Foreskin keratinocyte (primary cell): ENCODE measurements at places on chromosomes 3 and 15.
A peak's percentile ranks its signal among the peaks of the same experiment; 100 is the strongest.

DNA sequence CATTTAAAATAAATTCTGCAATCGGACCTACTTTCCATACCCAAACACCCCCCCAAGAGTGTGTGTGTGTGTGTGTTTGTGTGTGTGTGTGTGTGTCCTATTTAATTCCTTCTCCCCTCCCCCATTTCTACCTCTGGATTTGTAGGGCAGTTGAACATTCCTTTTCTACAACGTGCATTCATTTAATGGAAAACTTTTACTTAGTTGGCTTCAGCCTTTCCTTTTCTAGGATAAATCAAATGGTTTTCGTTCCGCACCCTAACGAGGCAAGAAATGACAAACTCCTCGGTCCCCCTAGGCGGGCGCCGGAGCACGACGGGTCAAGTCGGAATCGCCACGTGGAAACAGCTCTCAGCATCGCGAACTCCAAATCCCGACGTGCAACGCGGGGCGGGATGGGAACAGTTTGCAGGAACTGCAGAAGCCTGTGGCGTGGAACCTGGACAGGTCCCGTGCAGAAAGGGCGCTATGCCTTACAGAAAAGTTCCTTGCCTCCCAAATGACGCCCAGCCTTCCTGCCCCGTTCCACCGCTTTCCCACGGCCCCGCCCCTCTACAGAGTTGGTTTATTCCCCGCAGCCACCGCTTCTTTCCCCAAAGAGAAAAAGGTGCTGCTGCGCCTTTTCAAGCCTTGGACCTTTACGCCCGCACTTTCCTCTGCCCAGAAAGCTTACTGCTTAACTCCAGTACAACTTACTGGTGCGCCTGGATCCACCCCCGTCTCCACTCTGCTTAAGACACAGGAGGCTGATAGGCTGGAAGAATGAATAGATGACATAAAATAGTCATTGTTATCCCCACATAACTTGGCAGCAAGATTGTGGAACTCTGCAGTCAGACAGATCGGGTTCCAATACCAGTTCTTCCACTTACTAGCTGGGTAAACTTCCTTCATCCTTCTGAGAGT lies 1.1 kb upstream of the EIF2B5 start:
- peak; percentile 79 for DNase-seq

GRCh38 chr15:83113881-83114674 lies 6.6 kb downstream of the TM6SF1 start:
- no peak for DNase-seq

- peak; percentile 51 for DNase-seq
Observed at GRCh38 chr3:108153451-108153981, 62.7 kb upstream of the CD47 start.

- DNase-seq, result peak; percentile 85
Observed at GRCh38 chr3:193826159-193826795, 233.3 kb downstream of the OPA1 start.

GRCh38 chr15:63892794-63893441 lies 59.2 kb upstream of the HERC1 start:
- DNase-seq, result no peak

- no peak for DNase-seq
Observed at GRCh38 chr15:63495343-63495742, 9.1 kb upstream of the USP3 start.

GRCh38 chr3:66017591-66017990 lies 21.1 kb downstream of the MAGI1 start:
- no peak for DNase-seq
